ENCODE measurements at places on chromosomes 11 and 22.

DNA sequence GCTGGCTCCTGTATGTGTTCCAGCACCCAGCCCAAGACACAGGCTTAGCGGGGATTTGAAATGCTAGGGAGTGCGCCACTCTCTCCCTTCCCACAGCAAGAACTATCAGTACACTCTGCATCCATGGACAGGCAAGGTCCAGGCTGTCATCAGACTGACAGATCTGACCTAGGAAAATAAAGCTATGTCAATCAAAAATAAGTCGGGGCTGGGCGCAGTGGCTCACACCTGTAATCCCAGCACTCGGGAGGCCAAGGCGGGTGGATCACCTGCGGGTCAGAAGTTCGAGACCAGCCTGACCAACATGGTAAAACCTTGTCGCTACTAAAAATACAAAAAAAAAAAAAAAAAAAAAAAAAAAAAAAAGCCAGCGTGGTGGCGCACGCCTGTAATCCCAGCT is 1.7 kb upstream of the MOV10L1 start:
- DNase-seq, result no peak

DNA sequence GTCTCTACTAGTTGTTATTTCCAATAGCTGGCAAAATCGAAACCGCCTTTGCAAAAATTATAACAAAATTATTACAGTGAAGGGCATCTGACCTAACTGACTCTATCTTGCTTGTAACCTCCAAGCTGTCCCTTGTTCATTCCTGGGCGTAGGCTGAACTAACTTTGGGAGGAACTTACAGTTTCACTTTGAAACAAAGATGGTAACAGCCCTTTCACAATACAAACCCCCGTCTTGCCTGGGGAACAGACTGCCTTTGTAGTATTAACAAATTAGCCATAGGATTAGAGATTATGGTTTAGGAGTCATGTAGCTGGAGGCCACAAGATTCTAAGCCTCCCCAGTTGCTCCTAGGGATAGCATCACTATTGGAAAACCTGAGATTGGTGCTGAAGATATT is 131.6 kb upstream of the HSD17B12 start:
- DNase-seq, result no peak

GRCh38 chr22:44550711-44551491 is 52.9 kb upstream of the RTL6 start:
- peak; percentile 96 for DNase-seq

DNA sequence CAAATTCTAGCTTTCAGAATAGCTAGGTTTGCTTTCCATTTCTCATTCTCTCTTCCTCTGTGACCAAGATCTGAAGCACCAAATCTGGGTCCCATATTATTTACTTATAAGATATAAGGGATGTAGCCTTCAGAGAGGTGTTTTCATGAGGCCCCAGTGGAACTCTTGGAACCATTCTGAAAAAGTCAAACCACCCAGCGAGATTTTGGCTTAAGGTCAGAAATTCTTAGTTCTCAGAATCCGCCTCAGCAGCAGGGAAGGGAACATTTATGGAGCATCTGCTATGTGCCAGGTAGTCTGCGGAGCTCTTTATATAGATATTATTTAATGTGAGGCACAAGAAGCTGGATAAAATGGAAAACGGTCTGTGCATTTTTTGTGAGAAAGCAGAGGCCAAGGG is 6.3 kb downstream of the NAV2 start:
- DNase-seq, result no peak

- DNase-seq, result no peak
These were observed 384.8 kb downstream of the TMEM135 start for GRCh38 chr11:87422566-87422965.

- DNase-seq, result no peak
These were observed 26.0 kb downstream of the PARVA start for GRCh38 chr11:12403122-12403996.

GRCh38 chr11:82398300-82398815 is 335.3 kb downstream of the FAM181B start:
- DNase-seq, result no peak

DNA sequence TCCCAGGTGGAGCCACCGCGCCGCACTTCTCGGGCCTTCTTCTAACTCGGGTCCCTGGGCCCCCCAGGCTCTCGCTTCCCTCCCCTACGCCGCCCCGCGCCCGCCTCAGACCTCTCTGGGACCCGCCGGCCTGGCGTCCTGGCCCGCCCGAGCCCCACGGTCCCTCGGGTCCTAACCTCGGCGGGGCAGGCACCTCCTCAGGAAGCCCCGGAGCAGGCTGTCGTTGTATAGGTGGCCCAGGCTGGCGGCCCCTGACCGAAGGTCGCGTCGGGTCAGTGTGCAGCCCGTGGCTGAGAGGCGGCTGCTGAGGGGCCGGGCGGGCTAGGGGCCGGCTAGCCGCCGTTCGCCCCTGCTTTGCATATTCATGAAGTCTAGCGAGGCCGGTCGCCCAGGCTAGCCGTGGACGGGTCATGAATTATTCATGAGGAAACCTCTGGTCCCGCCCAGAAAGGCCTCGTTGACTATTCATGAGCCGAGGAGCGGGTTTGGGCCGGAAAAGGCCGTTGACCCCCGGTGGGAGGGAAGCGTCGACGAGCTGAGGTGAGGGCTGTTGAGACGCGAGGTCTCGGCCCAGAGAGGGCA is at the start of gene HORMAD2:
Gene HORMAD2, plus strand, starts transcription at position 513 of the 582 bp plus-strand sequence. CDS start 13,489 bp downstream, outside the sequence.
- DNase-seq, result no peak

GRCh38 chr11:42036201-42036600 is 576.7 kb upstream of the LRRC4C start:
- no peak for DNase-seq

DNA sequence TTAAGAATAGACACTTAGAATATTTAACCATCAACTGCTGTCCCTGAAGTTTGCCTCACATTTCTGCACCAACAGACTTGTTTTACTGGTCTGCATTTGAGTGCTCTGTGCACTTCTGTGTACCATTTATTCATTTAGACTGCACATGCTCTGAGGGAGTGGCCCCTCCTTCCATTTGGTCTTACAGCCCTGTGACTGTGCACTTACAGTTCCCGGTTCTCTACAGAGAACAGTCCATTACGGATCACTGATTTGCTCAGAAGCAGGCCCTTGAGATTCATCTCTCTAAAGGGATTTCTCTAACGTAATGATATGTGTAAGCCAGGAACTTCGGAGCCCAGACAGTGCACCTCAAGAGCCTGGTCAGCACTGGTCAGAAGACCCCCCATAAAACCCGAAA is 247.3 kb upstream of the BLID start:
- DNase-seq, result no peak

DNA sequence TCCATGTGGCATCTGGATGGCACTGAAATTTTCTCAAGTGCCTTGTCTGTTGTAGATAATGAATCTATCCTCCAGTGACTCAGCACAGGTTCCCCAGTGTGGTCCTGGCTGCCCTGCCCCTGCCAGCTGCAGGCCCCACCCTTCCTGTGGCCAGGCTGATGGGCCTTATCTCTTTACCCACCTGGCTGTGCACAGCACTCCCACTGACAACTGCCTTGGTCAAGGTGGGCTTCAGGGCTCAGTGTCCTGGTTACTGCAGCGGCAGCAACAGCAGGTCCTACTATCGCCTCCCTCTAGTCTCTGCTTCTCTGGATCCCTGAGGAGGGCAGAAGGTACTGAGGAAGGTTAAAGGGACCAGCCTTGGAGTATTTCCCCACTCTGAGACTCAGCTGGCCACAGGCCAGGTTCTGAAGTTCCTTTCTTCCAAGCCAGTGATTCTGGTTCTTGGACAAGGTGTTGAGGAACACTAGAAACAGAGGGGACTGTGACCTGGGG is 3.1 kb downstream of the HMBS start:
- no peak for DNase-seq

GRCh38 chr11:12546660-12547059 is 127.6 kb upstream of the TEAD1 start:
- DNase-seq, result no peak

GRCh38 chr11:134417871-134418840 is 6.1 kb upstream of the B3GAT1 start:
- DNase-seq, result no peak

- no peak for DNase-seq
These were observed 71.1 kb upstream of the SLC5A12 start for GRCh38 chr11:26792941-26793340.

- DNase-seq, result no peak
These were observed 9.6 kb downstream of the PARVB start for GRCh38 chr22:44033694-44034093.

DNA sequence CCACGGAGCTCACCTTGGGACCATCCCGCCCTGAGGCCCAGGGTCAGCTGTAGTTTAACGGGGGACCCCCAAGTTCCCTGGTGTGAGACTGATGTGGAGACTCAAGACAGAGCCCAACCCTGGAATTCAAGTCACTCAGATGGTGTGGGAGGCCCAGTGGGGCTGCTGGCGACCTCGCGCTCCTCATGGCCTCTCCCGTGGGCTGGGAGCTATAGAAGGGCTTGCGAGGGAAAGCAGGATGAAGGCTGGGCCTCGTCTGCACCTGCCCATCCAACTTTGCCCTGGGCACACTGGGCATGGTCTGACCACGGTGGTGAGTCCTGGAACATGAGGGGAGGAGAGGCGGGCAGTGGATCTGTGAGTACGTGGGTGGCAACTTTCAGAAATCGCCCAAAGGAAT is 13.6 kb upstream of the TTLL12 start:
- DNase-seq, result no peak

DNA sequence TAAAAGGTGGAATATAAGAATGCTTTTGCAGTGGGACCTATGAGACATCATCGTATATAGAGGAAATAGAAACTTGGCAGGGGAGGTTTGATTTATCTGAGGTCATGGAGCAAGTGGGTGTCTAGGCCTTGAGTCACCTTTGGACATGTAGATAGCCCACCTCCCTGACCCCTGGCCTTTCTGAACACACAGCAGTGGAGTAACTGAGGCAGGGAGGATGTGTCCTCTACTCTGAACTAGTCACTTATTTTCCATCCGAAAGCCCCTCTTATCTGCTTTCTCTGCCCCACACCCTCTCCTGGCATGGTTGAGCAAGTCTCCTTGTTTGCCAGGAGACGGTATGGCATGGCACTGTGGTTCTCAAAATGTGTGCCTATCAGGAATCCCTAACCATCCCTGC is 7.9 kb downstream of the CD82 start:
- DNase-seq, result no peak

DNA sequence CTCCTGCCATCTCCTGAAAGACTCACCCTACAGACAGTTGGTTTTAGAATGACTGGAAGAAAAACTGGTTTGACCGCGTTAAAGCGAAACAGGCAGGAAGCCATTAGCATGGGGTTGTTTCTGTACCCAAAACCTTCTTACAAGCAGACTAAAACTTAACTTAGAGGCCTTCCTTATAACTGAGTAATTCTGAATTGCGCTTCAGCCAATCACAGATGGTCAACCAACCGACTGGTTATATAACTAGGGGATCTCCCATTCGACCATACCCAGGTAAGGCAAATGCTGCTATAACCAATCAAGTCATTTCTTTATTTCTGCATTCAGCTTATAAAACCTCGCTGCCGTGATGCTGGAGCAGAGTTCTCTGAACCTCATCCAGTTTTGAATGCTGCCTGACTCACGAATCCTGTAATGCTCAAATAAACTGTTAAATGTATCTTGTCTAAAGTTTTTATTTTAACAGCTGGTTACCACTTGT is 87.8 kb upstream of the DRD2 start:
- DNase-seq, result no peak

- no peak for DNase-seq
These were observed 134.8 kb upstream of the NTM start for GRCh38 chr11:131235328-131236298.

DNA sequence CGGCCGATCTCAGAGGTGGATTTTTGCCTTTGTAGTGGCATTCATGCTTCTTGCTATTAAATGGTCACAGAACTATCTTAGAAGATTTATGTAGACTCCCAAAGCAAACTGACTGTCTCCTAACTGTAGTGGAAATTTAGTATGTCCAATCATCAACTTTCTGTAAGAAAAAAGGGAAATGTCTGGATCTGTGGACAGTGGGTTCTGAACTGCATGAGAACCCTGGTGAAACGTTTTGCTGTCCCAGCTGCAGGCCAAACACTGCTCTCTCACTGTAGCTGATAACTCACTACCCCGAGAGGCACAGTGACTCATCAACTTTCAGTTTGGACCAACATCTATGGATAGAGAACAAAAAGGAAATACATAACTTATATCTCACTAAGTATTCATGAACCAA is 387.1 kb downstream of the SOX6 start:
- DNase-seq, result peak; percentile 52

DNA sequence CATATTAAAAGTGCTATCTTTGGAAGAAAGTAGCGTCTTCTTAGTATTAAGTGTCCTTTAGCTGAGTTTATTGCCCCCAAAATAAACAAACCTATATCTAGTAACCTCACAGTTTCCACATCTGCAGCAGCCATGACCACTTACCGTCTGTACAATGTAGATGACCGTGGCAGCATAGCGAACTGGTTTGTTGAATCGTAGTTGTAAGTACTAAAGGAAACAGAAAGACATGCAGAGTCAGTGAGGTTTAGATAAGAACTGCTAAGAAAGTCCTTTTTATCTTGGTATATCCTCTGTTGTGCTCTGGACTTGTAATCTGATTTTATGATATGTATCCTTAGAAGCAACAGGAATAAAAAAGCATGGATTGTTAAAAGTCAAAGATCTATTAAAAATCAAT is 9.4 kb downstream of the SLC5A12 start:
- DNase-seq, result no peak

DNA sequence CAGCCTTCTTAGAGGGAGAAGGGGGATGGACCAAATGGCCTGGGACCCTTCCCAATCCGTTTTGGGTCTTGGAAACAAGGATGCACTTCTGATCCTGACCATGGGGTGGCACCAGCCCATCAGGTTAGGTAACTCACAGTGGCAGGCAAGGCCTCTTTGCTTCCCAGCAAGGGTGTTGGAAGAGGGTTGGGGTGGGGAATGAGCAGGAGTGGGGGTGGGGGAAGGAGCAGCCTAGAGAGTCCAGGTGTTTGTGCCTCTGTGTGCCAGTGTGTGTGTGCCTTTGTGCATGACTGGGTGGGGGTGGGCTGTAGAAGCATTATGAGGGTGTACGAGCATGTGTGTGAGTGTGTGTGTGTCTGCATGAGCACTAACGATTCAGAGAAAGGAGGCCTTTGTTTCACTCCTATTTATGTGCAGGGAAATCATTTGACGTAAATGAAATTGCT is 213.1 kb downstream of the INSC start:
- DNase-seq, result no peak
